ENCODE measurements at places on chromosomes 11 and 22. TPM values are rescaled to one million over a fixed set of nuclear protein-coding genes. Genes with fewer than 3 reads are reported as not detected.

Gene SLC22A24
- not detected for polyA plus RNA-seq

Gene CCDC15
- 1.4 TPM for polyA plus RNA-seq

Gene OR51E2
- polyA plus RNA-seq, result not detected

Gene HMOX1
- polyA plus RNA-seq, result 4.5 TPM

Gene C11orf86
- not detected for polyA plus RNA-seq

Gene SCUBE1
- not detected for polyA plus RNA-seq

Gene KDM4D
- 0.48 TPM for polyA plus RNA-seq

Gene JHY
- polyA plus RNA-seq, result 3.6 TPM

Gene KCNQ1OT1
- polyA plus RNA-seq, result 0.06 TPM

Gene CAT
- polyA plus RNA-seq, result 94.8 TPM

Gene FAM180B
- not detected for polyA plus RNA-seq

Gene DYNC2H1
- 15.2 TPM for polyA plus RNA-seq

Gene PANX3
- not detected for polyA plus RNA-seq

Gene CDC42EP1
- 18.4 TPM for polyA plus RNA-seq

Gene NAALAD2
- not detected for polyA plus RNA-seq

Data from keratinocyte (primary cell).